ENCODE measurements at places on chromosomes 7 and 10. TPM values are rescaled to one million over a fixed set of nuclear protein-coding genes. Genes with fewer than 3 reads are reported as not detected.

- no peak overlapping the region for H3K27ac ChIP-seq
- H3K4me3 ChIP-seq: no peak overlapping the region
- H3K36me3 ChIP-seq: peaks cover 32% of the 10 kb centered on the region
- DNase-seq: no peak
- H3K4me1 ChIP-seq: peaks cover 14% of the 10 kb centered on the region
Observed at GRCh38 chr10:71302874-71303568, 16.0 kb upstream of the SLC29A3 start.

DNA sequence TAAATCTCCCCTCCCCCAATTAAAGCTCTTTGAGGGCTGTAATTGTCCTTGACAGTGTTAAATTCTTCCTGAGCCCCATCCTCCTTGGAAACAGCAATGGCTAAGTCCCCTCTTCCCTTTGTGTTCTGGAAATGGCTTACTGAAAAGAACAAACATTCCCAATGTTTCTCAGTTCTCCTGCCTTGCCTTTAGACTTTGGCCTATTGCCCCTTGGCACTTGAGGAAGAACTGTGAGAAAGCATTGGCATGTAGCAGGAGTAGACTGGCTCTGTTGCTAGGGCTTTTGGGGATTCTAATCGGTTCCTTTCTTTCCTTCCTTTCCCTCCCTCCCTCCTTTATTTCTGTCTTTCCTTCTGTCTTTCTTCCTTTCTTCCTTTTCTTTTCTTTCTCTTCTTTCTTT, 463.3 kb upstream of the PODXL start:
- H3K36me3 ChIP-seq: no peaks in the 10 kb centered on the region
- H3K27ac ChIP-seq: no peak overlapping the region
- DNase-seq: no peak

- no peak overlapping the region for H3K4me3 ChIP-seq
- H3K4me1 ChIP-seq: no peaks in the 10 kb centered on the region
- no peaks in the 10 kb centered on the region for H3K36me3 ChIP-seq
Observed at GRCh38 chr7:153190452-153190851, 430.9 kb downstream of the ACTR3B start.

- H3K4me1 ChIP-seq: no peaks in the 10 kb centered on the region
- H3K27ac ChIP-seq: no peak overlapping the region
- no peaks in the 10 kb centered on the region for H3K36me3 ChIP-seq
Observed at GRCh38 chr10:28967031-28967430, 289.7 kb downstream of the BAMBI start.

- no peak for DNase-seq
- no peak overlapping the region for H3K27ac ChIP-seq
- no peaks in the 10 kb centered on the region for H3K36me3 ChIP-seq
- peaks cover 11% of the 10 kb centered on the region for H3K4me1 ChIP-seq
- no peaks in the 10 kb centered on the region for H3K27me3 ChIP-seq
Observed at GRCh38 chr7:66694286-66694685, 46.2 kb upstream of the RABGEF1 start.

DNA sequence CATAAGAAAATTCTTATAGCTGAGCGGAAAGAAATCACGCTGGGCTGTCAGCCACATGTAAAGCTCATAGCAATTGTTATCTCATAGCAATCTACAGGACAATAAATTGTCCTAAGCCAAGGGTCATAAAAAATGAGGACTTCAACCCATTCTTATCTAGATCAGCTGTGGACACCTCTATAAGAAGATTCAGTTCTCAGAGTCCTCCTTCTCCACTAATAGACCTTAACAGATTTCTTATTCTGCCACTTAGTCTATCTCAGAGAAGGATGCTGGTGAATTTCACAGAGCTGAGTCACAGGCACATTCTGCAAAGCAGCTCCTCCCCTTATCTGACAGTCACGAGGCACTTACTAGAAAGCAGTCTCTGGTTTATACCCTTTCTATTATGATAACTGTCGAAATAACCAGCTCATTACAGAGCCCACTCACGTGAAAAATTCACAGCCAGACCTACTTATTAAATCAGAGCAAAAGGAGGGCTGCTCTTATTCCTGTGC, 185.3 kb upstream of the PCLO start:
- no peaks in the 10 kb centered on the region for H3K27me3 ChIP-seq
- no peak overlapping the region for H3K4me3 ChIP-seq
- H3K4me1 ChIP-seq: no peaks in the 10 kb centered on the region
- no peaks in the 10 kb centered on the region for H3K36me3 ChIP-seq
- no peak for DNase-seq

DNA sequence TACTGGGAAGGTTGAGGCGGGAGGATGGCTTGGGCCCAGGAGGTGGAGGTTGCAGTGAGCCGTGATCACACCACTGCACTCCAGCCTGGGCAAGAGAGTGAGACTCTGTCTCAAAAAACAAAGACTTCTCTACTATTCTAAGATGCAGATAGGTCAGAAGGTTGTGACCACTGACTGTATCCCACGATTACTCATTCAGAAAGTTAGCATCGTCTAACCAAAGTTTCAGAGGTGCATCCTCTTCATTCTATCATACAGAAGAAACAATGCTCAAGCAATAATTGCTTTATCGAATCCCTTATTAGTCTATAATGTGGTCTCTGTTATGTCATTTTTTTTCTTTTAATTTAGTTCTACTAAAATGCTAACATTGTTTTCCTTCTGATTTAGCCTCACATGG, 348.7 kb upstream of the LRGUK start:
- H3K27me3 ChIP-seq: no peaks in the 10 kb centered on the region
- no peaks in the 10 kb centered on the region for H3K4me1 ChIP-seq
- H3K27ac ChIP-seq: no peak overlapping the region
- H3K4me3 ChIP-seq: no peak overlapping the region

DNA sequence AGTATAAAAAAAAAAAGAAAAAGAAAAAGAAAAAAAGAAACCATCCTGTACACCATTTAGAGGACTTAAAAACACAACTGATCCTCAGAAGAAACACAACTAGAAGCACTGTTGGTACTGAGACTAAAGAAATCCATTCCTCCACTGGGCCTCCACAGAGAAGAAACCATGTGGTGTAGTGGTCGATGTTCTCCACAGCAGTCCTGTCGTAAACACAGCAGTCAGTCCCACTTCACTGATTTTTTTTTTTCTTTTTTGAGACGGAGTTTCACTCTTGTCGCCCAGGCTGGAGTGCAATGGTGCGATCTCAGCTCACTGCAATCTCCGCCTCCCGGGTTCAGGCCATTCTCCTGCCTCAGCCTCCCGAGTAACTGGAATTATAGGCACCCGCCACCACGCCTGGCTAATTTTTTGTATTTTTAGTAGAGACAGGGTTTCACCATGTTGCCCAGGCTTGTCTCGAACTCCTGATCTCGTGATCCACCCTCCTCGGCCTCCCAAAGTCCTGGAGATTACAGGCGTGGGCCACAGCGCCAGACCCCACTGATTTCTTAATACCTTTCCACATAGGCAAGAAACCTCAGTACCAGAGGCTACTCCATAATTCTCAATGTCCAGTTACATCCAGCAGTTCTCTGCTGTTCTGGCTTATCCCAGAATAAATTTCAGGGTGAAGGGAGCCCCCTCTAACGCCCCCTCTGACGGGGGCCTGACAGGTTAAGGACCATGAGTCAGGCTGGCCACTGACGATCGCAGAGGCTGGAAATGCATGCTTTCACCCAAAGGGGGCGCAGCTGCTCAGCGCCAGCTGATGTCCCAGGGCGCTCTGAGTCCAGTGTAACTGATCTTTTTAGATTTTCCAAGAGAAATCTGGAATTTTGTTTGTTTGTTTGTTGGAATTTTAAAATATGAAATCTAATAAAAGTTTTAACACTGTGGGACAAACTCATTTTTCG, 24.8 kb upstream of the FFAR4 start:
- peaks cover 3% of the 10 kb centered on the region for H3K27me3 ChIP-seq
- H3K36me3 ChIP-seq: no peaks in the 10 kb centered on the region
- H3K4me3 ChIP-seq: peak overlapping the region; percentile 15
- DNase-seq: no peak
- no peaks in the 10 kb centered on the region for H3K4me1 ChIP-seq

DNA sequence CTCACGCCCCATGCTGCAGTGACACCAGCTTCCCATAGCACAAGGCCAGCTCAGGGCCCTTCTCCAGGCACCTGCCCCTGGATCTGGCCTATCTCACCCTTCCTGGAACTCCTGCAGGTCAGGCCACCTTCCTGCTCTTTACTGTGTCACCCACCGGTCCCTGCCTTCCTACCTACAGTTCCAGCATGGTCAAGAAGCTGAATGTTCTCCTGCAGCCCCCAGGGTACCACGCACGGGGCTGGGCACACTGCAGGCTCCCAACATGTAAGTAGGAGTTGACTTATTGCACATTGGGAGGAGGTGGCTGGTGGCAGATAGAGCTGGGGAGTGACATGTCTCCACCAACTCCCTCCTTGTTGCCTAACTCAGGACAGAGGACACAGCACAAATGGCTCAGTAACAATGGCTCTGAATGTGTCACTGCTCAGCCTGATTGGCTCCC, 14.5 kb downstream of the ITPRIP start:
- DNase-seq: no peak
- no peaks in the 10 kb centered on the region for H3K27me3 ChIP-seq
- peak overlapping the region; percentile 84 for H3K27ac ChIP-seq

MOGAT3 gene
- total RNA-seq: not detected

NPY gene
- total RNA-seq: not detected

NOD1 gene
- total RNA-seq: 5.1 TPM

Measured in esophagus squamous epithelium (tissue), 5 donors.